Left lung (tissue), 14 donors: ENCODE measurements at places on chromosomes 4 and X. TPM values are rescaled to one million over a fixed set of nuclear protein-coding genes. Genes with fewer than 3 reads are reported as not detected.

- no peak for DNase-seq
Measured at GRCh38 chr4:115688961-115689360, 575.5 kb upstream of the NDST4 start.

DNA sequence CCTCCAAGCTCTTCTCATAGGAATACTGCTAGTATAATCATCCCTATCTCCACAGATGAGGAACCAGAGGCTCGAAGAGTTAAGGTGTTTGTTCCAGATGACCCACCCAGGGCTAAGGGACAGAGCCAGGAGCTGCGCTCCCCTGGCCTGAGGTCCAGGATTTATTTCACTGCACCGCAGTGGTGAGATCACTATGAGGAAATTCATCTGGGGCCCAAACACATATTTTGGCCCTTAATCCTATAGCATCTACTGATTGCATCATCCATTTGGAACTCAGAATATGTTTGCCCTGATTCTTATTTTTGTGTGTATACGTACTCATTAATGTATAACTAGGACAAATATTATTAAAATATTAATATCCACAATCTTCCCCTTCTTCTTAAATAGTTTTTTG lies 100.1 kb upstream of the RBPJ start:
- no peak for DNase-seq

Gene GAGE10
- polyA plus RNA-seq = 0.33 TPM

Gene FANCB
- polyA plus RNA-seq = 3.5 TPM

DNA sequence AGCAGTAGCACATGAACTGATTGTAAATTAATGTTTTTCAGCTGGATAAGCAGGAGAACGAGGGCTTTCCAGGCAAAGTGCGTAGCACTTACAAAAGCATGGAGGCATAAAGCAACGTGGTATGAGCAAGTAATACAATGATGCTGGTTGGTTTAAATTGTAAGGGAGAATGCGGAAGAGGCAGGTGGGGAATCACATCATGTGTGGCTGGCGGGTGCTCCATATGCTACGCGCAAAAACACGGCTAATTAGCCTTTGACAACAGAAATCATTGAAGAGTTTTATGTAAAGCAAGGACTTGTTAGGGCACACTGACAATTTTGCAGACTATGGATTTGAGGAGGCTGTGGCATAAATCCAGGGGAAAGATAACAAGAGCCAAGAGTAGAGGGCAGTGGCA lies 14.6 kb downstream of the SYTL4 start:
- no peak for DNase-seq

DNA sequence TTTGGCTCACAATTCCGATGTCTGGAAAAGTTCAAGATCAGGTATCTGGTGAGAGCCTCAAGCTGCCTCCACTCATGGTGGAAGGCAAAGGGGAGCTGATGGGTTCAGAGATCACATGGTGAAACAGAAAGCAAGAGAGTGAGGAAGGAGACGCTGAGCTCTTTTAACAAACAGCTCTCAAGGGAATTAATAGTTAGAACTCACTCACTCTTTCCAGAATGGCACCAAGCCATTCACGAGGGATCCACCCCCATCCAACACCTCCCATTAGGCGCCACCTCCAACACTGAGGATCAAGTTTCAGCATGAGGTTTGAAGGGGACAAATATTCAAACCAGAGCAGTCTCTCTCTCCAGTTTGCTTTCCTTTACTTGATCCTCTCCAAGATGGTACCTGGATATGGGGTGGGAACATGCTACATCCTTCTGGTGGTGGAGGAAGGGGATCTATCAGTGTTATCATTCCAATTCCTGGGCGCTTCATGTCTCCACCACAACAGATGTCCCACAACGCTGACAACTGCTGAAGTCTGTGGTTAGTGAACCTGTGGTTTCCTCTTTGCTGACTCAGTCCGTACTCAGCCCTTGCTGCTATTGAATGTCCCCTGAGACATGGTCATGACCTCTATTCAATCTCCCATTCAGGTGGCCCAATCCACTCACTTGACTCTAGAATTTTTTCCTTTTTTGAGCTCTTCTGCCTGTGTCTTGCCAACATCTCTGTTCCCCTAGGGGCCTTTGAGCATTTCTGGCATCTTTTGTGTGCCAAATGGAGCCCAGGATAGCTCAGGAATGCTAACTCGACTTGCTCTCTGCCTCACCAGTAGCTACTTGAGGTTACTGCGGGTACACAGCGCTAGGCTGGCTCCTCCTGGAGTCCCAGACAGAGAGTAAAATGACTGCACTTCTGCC lies 395.2 kb downstream of the MID1IP1 start:
- DNase-seq = no peak

DNA sequence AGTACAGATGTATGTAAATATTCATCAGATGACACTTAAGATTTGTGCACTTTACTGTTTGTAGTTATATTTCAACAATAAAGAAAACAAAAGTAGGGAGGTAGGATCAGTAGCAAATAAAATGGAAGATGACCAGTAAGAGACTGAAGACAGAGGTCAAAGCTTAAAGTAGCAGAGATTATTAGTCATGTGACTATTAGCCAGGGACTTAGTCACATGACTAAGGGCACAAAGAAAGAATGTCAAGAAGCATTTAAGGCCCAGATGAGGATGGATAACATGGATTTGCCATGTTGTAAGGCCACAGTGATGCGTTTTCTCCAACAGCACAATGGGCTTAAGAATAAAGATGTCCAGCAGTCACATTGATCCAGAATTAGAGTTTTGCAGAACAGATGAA lies 479.6 kb downstream of the BCOR start:
- no peak for DNase-seq

DNA sequence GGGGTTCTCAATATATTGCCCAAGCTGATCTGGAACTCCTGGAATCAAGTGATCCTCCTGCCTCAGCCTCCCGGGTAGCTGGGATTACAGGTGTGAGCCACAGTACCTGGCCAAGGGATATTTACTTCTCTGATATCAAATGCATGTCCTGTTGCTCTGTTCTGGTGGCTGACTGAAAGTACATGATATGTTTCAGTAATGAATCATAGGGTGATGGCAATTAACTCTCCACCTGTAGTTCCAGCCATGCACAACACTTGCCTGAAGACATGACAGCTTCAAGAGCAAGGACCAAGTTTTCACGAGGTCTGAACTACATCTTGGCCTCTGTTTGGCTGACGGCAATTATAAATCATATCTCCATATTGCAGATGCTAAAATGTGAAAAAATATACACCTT lies 9.1 kb downstream of the ZCCHC4 start:
- DNase-seq = no peak

Gene SPATA18
- 2.7 TPM for polyA plus RNA-seq

DNA sequence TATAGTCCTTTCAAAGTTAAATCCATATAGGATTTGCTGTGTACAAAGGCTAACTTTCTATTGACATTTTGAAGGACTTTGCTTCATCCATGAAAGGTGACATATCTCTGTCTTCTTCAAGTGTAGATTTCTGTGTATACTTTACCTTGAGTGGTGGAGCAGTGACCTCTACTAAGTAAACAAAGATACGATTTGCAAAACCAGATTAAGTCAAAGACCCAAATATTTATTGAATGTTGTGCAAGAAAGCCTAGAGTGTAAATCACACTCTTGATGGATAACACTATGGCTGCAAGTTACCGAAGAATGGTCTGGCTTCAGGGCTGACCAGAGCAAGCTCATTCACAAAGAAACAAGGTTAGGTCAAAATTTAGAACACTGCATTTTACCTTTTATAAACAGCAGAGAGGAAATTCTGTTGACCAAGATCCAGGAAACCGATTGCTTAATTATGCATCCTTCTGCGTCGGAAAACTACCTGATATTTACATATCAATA lies 5.4 kb upstream of the FGG start:
- DNase-seq = no peak

DNA sequence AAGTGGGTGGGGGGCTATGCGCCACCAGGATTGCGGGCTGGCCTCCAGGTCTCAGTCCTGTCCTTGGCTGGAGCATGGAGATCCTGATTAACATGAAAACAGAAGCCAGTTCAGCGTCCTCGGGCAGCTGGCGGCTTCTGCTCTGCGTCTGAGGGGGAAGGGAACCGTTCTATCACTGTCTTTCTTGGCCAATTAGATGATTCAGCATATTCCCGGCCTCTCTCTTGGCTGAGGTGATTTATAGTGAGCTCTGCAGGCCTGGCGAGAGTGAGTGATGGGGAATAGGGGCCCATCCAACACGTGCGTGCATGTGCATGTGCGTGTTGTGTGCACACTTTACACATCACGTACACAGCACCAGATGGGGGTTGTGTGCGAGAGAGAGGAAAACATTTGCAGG lies 145.8 kb upstream of the ATP6AP2 start:
- peak; percentile 43 for DNase-seq

DNA sequence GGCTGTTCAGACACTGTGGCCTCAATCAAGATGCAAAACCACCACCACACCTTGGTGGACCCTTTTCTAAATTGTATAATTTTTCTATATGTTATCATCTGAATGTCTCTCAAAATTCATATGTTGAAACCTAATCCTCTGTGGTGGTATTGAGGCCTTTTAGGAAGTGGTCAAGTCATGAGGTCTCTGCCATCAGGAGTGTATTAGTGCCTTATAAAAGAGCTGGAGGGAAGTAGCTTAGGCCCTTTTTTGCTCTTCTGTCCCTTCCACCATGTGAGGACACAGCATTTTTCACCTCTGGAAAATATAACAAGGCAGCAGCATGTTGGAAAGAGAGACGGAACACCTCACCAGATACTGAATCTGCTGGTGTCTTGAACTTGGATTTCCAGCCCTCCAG lies 30.5 kb upstream of the DKK2 start:
- no peak for DNase-seq

GRCh38 chr4:83011689-83012199 lies 1.1 kb upstream of the LIN54 start:
- no peak for DNase-seq

DNA sequence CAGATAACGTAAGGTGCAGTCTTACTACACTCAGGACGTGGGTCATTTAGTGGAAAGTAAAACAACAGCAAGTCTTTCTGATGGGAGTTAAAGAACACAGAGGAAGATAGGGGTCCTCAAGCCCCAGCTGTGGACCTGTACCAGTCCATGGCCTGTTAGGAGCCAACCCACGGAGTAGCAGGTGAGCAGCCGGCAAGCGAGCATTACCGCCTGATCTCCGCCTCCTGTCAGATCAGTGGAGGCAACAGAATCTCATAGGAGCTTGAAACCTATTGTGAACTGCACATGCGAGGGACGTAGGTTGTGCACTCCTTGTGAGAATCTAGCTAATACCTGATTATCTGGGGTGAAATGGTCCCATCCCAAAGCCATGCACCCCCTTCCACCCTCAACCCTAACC lies 1180.8 kb downstream of the FSTL5 start:
- no peak for DNase-seq

DNA sequence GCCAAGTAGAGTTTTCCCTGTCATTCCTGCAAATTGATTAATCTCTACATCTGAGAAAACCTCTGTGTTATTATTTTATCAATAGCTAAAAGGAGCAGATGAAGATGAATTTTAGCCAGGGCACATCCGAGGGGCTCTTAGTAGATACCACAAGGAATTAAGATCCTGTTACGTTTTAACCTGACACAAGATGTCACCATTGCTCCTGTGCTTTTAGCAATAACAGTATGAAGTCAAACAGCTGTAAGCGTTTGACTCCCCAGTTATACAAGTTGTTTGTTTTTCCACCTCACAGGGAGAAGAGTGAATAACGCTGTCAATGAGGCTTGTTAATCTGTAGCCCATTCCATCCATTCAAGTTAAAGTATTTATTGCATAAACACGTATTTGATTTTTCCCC lies 76.0 kb upstream of the AP1S2 start:
- DNase-seq = no peak

- DNase-seq = no peak
Measured at GRCh38 chr4:81494031-81494431, 22.3 kb upstream of the RASGEF1B start.

GRCh38 chr4:142408003-142408441 lies 438.1 kb downstream of the INPP4B start:
- DNase-seq = no peak

Gene DUSP9
- 0.36 TPM for polyA plus RNA-seq

Gene SFRP2
- 9.4 TPM for polyA plus RNA-seq

GRCh38 chr4:101232074-101232776 lies 115.1 kb downstream of the PPP3CA start:
- DNase-seq = no peak

DNA sequence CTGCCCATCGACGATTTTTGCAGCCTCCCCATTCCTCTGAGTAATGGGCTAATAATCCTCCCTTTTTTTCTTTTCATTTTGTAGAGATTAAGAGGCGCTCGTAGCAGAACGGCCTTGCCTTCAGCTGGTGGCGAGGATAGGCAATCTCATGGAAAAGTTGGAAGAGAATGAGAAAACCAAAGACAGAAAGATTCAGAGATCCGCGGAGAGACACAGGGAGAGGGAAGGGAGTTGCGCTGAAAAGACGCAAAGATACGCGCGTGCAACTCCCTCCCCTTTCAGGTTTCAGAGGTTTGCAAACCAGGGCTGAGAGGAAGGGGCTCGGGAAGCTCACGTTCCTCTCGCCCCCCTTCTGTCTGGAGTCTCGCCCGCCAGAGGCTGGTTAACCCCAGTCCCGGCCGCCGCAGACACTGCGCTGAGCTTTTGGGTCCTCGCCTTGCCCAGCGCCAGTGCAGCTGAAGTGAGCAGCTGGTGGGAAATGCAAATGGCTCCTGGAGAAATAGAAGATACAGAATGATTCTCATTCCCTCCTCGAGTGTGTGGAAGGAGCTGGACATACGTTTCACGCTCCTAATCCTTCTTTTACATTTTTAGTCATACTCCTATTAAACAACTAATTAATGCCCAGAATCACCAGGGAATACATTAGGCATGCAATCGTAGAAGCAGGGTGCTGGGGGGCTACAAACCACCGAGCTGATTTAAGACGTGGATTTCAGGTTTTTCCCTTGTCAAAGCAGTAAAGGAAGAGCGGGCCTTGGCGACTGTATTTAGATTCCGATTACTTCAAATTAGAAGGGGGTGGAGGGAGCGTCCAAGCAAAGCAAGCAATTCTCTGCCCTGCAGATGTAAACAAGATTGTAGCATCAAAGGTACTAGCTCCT lies 16.6 kb upstream of the PITX2 start:
- no peak for DNase-seq

DNA sequence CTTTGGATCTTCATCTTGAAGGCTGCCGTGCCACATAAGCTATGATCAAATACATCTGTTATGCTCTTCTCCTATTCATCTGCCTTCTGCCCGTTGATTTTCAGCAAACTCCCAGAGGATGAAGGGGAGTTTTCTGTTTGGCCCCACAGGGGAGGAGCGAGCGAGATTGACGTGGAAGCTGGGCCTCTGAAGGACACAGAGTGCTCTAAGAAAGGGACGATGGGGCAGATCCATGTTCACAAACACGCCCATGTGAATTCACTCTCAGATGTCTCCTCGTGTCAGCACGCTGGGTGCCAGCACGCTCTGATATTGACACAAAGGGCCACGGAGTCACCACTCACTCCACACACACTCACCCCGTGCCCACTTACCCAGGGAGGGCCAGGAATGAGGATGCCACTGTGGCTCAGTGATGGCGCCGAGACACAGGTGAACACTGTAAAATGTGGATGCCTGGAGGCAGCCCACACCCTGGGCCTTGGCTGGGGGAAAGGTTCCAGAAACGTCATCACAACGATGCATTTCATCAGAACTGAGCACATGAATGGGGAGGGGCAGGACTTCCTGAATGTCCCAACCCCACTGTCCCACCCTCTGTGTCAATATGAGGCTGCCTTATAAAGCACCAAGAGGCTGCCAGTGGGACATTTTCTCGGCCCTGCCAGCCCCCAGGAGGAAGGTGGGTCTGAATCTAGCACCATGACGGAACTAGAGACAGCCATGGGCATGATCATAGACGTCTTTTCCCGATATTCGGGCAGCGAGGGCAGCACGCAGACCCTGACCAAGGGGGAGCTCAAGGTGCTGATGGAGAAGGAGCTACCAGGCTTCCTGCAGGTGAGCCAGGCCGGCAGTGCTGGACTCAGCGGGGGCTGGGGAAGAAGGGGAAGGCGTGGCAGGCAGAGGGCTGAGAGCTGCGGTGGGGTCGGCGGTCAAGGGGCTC lies at the start of gene S100P:
Gene S100P, plus strand, starts transcription at position 648 of the 946 bp plus-strand sequence. Its CDS starts 55 bp downstream, at position 703.
- no peak for DNase-seq
